Aorta (tissue), 5 donors: ENCODE measurements at places on chromosomes 2 and 18. TPM values are rescaled to one million over a fixed set of nuclear protein-coding genes. Genes with fewer than 3 reads are reported as not detected.

GRB14 gene
- 6.2 TPM for total RNA-seq

DSG1 gene
- total RNA-seq: not detected

SLC4A1AP gene
- 17.8 TPM for total RNA-seq

DNA sequence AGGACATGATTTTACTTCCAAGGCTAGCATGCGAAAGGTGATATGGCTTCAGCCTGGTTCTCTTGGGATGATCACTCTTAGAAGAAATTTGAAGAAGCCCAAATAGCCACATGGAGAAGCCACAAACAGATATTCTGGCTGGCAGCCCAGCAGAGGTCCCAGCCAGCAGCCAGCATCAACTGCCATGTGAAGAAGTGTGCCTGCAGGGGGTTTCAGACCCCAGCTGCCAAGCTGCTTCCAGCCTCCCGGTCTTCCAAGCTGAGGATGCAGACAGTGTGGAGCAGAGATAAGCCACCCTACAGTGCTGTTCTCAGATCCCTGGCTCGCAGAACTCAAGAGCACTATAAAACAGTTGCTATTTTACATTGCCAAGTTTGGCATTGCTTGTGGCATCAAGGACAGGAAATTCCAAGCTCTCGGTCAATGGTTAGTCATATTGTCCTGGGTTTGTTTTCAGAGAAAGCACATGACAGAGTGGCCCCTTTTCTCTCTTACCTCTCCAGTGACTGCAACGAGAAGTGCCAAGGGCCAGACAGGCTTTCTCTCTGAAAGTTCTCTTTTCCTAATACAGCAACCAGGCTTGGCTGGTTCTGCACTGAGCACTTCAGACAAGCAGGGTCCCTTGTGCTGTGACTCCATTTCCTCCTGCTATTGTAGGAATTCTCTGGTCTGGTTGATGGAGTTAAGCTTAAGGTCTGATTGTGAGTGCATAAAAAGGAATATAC is 223.7 kb downstream of the ANKRD30B start:
- H3K4me3 ChIP-seq: no peak overlapping the region
- H3K36me3 ChIP-seq: no peaks in the 10 kb centered on the region
- no peak overlapping the region for H3K27ac ChIP-seq
- no peaks in the 10 kb centered on the region for H3K4me1 ChIP-seq
- H3K27me3 ChIP-seq: no peaks in the 10 kb centered on the region
- DNase-seq: no peak

GRCh38 chr2:21231985-21232384 is 108.2 kb downstream of the TDRD15 start:
- no peaks in the 10 kb centered on the region for H3K36me3 ChIP-seq
- no peaks in the 10 kb centered on the region for H3K27me3 ChIP-seq
- DNase-seq: no peak
- H3K27ac ChIP-seq: no peak overlapping the region
- no peaks in the 10 kb centered on the region for H3K4me1 ChIP-seq

GRCh38 chr2:195602687-195603086 is 54.3 kb upstream of the SLC39A10 start:
- H3K27me3 ChIP-seq: no peaks in the 10 kb centered on the region
- H3K4me1 ChIP-seq: no peaks in the 10 kb centered on the region
- H3K27ac ChIP-seq: no peak overlapping the region
- H3K4me3 ChIP-seq: no peak overlapping the region
- H3K36me3 ChIP-seq: no peaks in the 10 kb centered on the region

- H3K4me3 ChIP-seq: no peak overlapping the region
- no peak for DNase-seq
- no peaks in the 10 kb centered on the region for H3K27me3 ChIP-seq
- no peaks in the 10 kb centered on the region for H3K36me3 ChIP-seq
- H3K27ac ChIP-seq: no peak overlapping the region
- H3K4me1 ChIP-seq: no peaks in the 10 kb centered on the region
Measured at GRCh38 chr18:66722671-66723070, 118.8 kb upstream of the CDH19 start.

- no peak for DNase-seq
- H3K4me1 ChIP-seq: no peaks in the 10 kb centered on the region
- H3K4me3 ChIP-seq: no peak overlapping the region
- H3K27me3 ChIP-seq: no peaks in the 10 kb centered on the region
- H3K36me3 ChIP-seq: peaks cover 7% of the 10 kb centered on the region
- no peak overlapping the region for H3K27ac ChIP-seq
Measured at GRCh38 chr2:43812006-43812405, 26.6 kb downstream of the ABCG5 start.

DNA sequence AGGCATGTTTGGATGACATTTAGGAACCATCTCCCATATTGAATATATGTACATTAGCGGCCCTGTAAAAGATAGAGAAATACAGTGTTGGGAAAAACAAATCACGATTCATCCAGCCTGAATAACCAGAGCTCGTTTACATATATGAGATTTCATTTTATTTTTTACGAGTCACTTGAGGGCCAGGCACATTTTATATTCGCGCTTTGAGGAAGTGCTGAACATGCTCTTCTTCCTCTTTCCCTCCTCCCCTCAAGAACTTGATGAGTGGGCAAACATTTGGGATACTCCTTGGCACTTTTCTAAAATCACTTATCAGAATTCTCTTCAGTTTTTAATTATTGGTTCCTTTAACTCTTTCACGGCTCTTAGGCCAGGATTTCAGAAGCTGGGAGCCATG is 268.0 kb upstream of the TANK start:
- H3K4me1 ChIP-seq: no peaks in the 10 kb centered on the region
- no peaks in the 10 kb centered on the region for H3K36me3 ChIP-seq
- no peak overlapping the region for H3K4me3 ChIP-seq
- no peaks in the 10 kb centered on the region for H3K27me3 ChIP-seq
- no peak for DNase-seq

GRCh38 chr2:170005702-170006101 is 172.2 kb upstream of the MYO3B start:
- H3K36me3 ChIP-seq: peaks cover 2% of the 10 kb centered on the region
- H3K27ac ChIP-seq: no peak overlapping the region
- H3K27me3 ChIP-seq: no peaks in the 10 kb centered on the region

GRCh38 chr18:24488824-24489493 is 28.5 kb downstream of the HRH4 start:
- H3K4me3 ChIP-seq: no peak overlapping the region
- no peak for DNase-seq
- H3K36me3 ChIP-seq: no peaks in the 10 kb centered on the region
- no peak overlapping the region for H3K27ac ChIP-seq

DNA sequence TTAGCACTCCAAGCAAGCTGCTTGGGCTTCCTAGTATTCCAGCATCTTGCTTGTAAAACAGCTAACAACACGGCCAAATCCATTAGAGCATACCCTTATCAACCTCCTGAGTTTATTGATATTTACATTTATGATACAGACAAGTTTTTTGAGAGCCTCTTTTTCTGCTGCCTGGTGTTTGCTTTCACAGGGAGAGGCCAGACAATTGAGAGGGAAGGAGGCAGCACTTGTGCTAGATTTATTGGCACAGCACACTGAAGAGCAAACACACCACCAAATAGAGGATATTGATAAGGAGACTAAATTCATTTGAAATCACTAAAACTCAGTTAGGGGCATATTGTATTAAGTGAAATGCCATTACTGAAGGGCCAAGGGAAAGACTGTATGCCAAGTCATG is 1142.3 kb upstream of the FANCL start:
- H3K27me3 ChIP-seq: no peaks in the 10 kb centered on the region
- H3K4me3 ChIP-seq: no peak overlapping the region
- H3K27ac ChIP-seq: no peak overlapping the region
- no peak for DNase-seq
- no peaks in the 10 kb centered on the region for H3K4me1 ChIP-seq

DNA sequence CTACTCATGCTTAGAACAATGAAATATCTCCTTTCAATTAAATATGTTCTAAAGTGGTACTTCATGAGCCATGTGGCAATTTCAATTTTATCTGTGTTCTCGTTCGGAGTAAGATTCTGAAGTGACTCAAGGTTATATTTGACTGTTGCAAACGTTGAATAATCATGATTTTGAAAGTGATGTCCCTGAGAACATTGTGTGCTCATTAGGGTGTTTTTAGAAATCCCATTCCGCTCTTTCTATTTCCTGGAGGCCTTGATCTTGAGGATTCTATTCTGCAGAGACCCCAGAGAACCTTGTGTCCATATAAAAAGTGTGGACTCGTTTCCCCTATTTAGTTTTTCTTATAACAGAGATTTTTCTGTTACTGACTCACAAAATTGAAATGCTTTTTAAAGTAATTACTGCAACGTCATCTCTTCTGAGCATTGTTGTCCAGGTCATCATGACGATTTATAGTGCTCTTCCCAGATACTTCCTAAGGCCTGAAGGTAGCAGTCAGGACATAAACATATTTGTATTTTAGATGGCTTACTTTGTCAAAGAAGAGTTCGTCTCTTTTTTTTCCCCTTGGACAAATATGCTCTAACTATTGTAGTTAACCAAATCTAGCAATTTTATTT is 27.2 kb downstream of the IL1R2 start:
- H3K27me3 ChIP-seq: no peaks in the 10 kb centered on the region
- H3K36me3 ChIP-seq: no peaks in the 10 kb centered on the region
- no peak for DNase-seq
- no peaks in the 10 kb centered on the region for H3K4me1 ChIP-seq
- H3K4me3 ChIP-seq: no peak overlapping the region

- H3K27me3 ChIP-seq: no peaks in the 10 kb centered on the region
- H3K4me1 ChIP-seq: no peaks in the 10 kb centered on the region
- no peak for DNase-seq
- no peak overlapping the region for H3K4me3 ChIP-seq
Measured at GRCh38 chr2:104405623-104406022, 448.3 kb upstream of the POU3F3 start.

- no peak overlapping the region for H3K27ac ChIP-seq
- H3K27me3 ChIP-seq: no peaks in the 10 kb centered on the region
- H3K4me3 ChIP-seq: no peak overlapping the region
- no peaks in the 10 kb centered on the region for H3K36me3 ChIP-seq
- DNase-seq: no peak
Measured at GRCh38 chr2:227310756-227311110, 14.3 kb upstream of the MFF start.

DNA sequence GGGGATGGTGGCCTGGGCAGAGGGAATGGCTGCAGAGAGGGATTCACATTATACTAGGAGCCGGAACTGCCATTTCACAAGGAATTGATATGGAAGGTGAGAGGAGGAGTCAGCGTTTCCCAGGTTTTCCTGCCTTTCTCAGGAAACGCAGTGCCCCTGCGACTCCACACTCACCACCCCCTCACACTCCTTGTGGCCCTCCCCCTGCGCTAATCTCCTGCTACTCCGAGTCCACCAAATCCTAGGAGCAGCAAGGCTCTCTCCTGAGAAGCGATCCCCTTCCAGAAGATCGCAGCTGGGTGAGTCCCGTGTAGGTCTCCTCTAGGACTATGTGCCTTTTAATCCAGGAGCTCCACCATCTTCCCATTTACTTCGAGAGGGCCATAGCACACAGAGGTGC is 140.6 kb downstream of the VAPA start:
- H3K4me1 ChIP-seq: no peaks in the 10 kb centered on the region
- no peaks in the 10 kb centered on the region for H3K27me3 ChIP-seq
- DNase-seq: no peak
- H3K36me3 ChIP-seq: no peaks in the 10 kb centered on the region

- DNase-seq: no peak
- H3K4me1 ChIP-seq: no peaks in the 10 kb centered on the region
- H3K4me3 ChIP-seq: no peak overlapping the region
- H3K36me3 ChIP-seq: no peaks in the 10 kb centered on the region
- H3K27ac ChIP-seq: no peak overlapping the region
Measured at GRCh38 chr2:71930049-71930681, 217.5 kb downstream of the CYP26B1 start.

DNA sequence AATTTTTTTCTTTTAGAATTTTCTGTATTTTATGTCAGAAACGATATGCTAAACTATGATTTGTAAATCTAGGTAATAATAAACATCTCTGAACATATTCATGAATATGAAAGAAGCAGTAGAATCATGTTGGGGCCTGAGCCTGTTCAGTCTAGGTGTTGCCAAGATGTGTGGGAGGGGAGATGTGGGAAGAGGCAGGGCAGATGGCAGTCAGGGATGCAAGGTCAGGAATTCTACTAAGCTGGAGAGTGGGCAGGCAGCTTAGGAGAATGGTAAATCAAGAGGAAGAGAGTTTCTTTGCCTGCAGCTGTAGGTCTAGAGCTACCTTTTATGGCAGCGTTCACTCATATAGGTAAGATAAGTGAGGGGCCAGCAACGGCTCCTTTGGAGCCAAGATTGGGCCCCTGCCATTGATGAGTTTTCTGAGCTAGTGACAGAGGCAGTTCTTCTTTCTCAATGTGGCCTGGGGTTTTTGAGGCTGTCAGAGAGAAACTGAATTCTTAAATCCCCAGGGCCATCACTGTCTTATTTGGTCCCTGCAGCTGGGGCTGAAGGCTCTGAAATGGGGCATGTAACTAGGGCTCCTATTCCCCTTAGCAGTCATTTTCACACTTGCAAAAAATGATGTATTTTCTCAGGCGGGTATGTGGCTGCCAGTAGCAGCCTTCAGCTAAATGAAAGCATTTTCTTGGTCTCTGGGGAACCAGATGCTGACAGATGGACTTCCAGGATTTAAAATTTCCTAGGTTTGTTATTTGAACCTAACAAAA is 232.8 kb downstream of the PIK3C3 start:
- H3K27me3 ChIP-seq: no peaks in the 10 kb centered on the region
- no peak overlapping the region for H3K27ac ChIP-seq
- H3K4me3 ChIP-seq: no peak overlapping the region
- no peaks in the 10 kb centered on the region for H3K4me1 ChIP-seq
- H3K36me3 ChIP-seq: no peaks in the 10 kb centered on the region
- DNase-seq: no peak

- H3K4me3 ChIP-seq: no peak overlapping the region
- no peaks in the 10 kb centered on the region for H3K4me1 ChIP-seq
- H3K27ac ChIP-seq: no peak overlapping the region
- peaks cover 4% of the 10 kb centered on the region for H3K36me3 ChIP-seq
- DNase-seq: no peak
Measured at GRCh38 chr18:9337873-9338272, 3.3 kb downstream of the TWSG1 start.

DNA sequence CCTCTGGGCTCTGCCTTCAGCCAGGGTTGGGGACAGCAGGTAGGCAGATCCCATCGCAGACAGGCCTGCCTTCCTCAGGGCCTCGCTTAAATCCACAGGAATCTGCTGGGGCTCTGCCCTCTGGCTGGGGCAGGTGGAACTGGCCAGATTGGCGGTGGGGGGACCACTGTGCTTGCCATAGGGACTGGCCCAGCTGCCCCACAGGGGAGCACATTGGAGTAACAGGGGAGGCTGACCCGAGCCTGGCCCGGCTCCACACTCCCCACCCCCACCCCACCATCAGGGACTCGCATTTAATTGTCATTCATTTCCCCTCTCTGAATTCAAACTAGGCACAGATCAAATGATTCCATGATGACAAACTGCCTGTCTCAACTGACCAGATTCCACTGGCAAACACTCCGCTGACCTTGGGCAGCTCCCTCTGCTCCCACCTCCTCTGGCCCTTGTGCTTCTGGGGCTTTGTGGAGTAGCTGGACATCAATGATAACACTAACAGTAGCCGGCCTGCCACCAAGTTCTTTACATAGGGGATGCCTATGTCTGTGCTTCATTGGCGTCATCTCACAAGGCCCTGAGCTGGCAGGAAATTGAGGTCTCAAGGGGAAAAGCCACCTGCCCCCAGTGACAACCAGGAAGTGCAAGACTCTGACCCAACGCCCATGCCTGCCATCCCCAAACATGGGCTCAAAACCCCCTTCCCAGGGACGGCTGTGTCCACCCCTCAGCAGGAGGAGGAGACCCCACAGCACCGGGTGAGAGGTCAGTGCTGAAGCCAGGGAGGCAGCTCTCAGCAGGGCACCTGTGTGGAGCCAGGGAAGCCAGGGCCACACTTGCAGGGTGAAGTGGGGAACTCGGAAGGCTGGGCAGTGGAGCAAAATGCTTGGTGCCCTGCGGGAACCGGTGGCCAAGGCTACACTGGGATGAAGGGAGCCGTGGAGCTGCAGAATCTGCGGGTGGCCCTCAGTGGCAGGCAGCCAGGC is 2.1 kb upstream of the B3GNT7 start:
- H3K27me3 ChIP-seq: no peaks in the 10 kb centered on the region
- H3K4me3 ChIP-seq: no peak overlapping the region
- H3K36me3 ChIP-seq: no peaks in the 10 kb centered on the region
